ENCODE measurements at places on chromosomes 2 and 18. TPM values are rescaled to one million over a fixed set of nuclear protein-coding genes. Genes with fewer than 3 reads are reported as not detected.

Gene SERPINB11
- not detected for total RNA-seq

Gene MPHOSPH10
- total RNA-seq: 15.6 TPM

Gene FAM124B
- not detected for total RNA-seq

Gene PER2
- total RNA-seq: 3.2 TPM

Gene SLC9A4
- not detected for total RNA-seq

All from IMR-90 (cell line).